Cardiac fibroblast (primary cell): ENCODE measurements at places on chromosomes 16 and 17.
A peak's percentile ranks its signal among the peaks of the same experiment; 100 is the strongest.

DNA sequence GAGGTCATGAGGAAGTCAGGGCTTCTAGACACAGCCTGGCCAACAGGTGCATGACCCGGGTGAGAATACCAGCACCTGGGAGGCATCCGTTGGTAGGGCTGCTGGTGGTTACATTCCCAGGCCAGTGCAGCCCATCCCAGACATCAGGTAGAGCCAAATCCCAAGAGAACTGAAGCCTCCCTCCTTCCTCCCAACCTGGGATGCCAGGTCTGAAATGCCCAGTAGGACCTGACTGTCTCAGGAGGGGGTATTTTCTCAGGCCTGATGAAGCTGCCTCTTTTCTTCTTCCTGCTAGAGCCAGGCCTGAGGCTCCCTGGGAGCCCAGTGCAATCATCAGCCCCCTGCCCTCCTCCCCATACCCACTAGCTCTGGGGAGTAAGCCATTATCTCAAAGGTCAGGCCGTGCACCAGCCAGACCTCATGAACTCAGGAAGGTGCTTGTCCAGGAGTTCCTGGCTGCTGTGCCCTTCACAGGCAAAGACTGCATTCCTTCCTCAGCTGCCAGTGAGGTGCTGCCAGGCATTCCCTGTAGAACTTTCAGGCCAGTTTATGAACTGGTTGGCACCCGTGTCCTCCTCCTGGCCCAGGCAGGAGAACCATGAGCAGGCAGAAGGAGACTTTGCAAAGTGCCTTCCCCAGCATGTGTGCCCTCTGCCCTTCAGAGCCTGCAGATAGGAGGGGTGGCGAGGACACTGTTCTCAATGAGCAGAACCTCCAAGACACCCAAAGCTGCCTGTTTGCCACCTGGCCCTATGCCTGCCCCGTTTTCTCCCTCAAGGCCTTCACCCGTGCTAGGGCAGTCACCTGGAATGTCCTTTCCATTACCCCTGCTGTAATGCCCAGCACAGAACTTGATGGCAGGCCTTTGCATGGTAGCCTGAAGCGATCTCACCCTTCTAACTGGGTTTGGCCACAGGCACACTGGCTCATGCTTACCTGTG is 7.6 kb downstream of the TBX2 start:
- peak; percentile 29 for DNase-seq

DNA sequence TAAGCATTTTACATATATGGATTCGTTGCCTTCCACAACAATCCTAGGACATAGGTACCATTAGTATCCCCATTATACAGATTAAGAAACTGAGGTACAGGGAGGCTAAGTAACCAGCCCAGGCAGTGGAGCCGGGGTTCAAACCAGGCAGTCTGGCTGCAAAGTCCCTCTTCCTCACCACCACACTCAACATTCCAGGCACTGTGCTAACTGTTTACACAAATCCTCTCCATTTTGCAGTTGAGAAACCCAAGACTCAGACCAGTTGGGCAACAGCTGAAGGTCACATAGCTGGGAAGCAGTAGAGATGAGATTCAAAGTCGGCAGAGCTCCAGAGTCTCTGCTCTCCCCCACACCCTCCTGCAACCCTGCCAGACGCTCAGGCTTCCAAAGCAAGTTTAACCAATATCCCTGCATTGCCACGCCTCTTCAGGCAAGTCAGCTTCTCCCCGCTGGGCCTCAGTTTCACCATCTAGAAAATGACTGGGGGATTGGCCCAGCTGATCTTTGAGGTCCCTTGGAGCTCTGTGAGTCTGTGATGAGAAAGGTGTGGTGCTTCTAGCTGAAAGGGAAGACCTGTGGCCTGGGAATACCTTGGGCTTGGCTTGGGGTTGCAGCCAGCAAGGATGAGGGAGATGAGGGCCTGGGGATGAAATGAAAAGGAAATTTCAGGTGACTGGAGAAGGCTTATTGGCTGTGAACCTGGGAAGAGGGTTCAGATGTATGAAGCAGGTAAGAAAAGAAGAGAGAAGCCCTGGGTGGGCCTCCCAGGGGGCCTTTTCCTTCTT is 14.0 kb downstream of the CCR7 start:
- peak; percentile 99 for DNase-seq

DNA sequence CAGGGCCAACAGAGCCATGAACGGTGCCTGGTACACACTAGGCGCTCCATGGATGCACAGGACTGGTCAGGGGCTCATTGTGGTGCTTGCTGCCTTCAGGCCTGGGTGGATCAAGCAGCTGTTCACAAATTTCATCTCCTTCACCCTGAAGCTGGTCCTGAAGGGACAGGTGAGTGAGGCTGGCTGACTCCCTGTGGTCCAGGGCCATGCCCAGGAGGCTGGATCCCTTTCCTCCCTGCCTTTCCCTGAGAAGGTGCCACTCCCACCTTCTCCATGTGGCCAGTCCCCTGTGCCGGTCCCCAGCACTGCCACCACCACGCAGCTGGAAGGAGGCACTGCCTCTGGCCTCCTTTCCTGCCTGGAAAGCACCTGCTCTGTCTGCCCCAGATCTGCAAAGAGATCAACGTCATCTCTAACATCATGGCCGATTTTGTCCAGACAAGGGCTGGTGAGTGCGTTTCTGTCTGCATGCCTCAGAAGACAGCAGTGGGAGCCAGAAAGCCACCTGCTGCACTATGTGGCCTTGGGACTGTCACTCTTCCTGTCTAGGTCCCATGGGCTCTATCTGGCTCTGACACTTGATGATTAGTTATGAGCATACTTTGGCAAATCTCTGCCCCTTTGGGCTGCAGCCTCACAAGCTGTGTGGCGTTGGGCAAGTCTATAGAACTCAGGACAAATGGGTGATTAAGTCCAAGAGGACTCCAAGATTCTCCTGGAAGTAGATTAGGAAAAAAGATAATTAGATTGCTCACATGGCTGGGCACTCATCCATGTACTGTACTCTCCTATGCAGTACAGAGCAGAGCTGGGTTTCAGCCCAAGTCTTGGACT is 9.4 kb downstream of the CETP start:
- DNase-seq, result no peak

DNA sequence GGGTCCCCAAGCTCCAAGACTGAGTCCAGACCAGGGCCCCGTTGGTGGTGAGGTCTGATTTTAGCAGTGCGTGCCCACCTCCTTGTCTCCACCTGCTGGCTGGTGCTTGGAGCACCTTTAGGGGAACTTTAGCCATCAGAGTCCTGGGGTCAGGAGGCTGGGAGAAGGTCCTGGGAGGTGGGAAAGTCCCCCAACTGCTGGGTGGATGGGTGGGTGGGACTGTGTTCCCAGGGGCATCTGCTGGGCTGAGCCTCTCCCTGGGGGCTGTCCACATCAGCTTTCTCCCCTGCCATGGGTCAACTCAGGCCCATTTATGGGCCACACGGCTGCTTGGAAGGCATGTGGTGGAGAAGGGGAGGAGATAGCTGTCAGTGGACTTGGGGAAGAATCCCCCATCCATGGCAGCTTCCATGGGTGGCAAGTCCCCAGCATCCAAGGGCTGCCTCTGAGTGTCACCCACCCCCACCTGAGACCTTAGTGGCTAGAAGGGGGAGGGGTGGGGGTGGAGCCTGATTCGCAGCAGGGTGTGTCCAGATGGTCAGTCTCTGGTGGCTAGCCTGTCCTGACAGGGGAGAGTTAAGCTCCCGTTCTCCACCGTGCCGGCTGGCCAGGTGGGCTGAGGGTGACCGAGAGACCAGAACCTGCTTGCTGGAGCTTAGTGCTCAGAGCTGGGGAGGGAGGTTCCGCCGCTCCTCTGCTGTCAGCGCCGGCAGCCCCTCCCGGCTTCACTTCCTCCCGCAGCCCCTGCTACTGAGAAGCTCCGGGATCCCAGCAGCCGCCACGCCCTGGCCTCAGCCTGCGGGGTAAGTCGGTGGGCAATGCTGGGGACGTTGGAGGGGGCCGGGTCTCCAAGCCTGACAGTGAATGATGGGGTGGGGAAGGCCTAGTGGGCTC is at the start of gene TRPV2:
Gene TRPV2 (plus strand): TSS at position 541 of the 894 bp plus-strand sequence. CDS start 2,098 bp downstream, outside the sequence.
- no peak for DNase-seq

DNA sequence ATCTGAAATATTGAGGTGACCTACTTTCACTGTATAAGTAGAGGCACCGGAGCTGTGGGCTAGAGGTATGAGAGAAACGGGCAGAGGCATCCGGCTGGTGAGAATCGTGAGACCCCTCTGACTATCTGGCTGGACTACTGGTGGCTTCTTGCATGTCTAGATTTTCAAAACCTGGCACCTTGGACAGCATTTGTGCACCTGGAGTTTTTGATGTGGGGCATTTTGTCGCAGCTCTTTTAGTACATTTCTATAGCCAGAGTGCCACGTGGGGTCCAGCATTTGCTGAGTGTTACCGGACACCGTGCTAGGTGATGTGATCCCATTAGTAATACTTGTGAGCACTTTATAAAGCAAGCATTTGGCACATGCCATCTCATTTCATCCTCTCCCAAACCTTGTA is 32.6 kb upstream of the SHISA9 start:
- no peak for DNase-seq

DNA sequence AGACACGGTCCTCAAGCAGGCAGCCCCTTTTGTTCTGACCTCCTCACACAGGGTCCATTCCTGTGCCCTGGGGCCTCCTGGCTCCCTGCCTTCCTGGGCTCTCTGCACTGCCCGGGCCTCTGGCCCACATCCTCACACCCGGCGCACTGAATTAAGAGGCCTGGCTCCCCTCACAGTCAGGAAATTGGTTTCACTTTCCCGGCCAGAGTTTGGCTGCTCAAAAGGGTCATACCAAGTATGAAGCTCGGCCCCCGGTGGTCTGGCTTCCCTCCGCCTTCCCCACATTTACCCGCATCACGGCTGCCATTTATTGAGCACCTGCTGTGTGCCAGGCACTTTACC is 220.0 kb downstream of the NTN1 start:
- peak; percentile 34 for DNase-seq

- DNase-seq, result peak; percentile 85
Measured at GRCh38 chr16:19502395-19503131, 19.3 kb downstream of the GDE1 start.

DNA sequence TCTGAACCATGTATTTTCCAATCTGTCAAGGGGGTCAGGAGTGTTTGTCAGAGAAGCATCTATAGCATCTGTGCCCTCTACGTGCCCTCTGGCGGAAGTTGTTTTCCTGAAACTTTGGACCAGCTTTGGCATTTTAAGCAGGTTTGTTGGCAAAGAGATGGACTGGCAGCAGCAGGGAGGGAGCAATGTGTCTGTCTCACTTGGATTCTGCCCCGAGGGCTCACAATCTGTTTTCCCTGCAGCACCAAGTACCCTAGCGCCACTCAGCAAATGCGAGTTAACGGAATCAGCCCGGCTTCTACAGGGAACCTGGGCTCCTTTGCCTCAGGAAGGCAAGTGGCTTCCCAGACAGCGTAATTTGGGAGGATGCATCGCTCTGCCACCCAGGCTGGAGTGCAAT is 17.4 kb downstream of the DUSP14 start:
- DNase-seq, result no peak

DNA sequence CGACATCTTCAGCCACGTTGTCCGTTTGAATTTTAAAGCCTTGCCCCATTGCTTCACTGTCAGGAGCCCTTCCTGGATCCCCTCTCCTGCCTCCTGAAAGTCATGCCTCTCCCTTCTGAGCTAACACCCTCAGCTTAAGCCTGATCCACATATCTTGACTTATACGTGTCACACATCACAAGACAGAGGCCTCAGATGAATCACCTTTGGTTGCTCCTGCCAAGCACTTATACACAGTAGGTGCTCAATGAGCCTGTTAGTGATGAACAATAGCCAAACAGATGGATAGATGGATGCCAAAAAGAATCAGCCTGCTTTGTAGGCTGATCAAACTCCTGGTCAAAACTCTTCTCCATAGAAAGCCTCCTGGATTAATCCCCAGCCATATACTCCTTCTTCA is 31.8 kb downstream of the PITPNM3 start:
- no peak for DNase-seq
